Stimulated activated CD4-positive, alpha-beta T cell treated with anti-CD3 and anti-CD28 coated beads, Interleukin-12 subunit alpha, Interleukin-12 subunit beta, amount 100 ng/mL, for 4 hours (primary cell): ENCODE measurements at places on chromosomes 2 and 18.

DNA sequence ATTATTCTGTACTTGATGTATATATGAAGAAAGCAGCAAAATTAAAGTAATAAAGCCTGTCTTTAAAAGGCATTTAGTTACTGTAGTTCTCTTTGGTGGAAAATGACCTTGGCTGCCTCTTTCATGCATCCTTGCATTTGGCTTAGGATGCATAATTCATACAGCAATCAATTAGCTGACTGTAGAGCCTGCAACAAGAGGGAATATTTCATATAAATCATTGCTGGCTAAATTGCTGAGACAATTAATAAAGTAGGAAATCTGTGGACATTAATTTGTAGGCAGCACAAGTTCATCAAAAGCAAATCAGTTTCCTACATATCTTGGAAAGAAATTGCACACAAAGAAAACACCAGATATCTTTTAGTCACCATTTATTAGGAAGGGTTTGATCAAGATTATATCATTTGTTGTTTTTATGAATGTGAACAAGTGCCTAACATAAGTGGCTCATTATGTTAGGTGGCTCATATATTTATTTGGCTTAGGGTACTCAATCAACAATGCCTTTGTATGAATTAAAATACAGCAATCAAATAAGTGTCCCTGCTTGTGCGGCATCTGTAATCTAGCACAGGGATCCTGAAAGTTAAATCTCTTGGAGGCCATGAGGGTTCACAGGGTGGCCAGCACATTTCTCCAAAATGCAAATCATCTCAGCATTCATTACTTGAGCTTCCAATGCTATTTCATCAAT, 220.4 kb upstream of the SPOPL start:
- DNase-seq: no peak

GRCh38 chr2:169108099-169108884, 38.9 kb downstream of the DHRS9 start:
- no peak for DNase-seq

DNA sequence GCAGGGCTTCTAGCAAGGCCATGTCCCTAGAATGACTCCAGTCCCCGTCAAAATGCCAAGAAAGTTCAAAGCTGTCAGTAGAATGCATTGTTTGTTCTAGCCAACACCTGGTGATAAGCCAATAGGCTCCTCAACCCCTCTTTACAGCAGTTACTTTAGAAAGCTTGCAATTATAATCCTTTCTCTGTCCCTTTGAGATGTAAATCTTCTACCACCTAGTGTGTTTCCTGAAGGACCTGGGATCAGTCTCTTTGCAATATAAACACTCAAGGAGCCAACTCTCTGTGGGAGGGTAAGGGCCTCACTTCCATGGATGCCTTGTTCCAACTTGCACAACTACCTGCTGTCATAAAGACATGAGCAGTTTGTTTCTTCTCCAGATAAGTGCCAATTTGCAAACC, 301.8 kb downstream of the NBAS start:
- DNase-seq: no peak

- no peak for DNase-seq
Measured at GRCh38 chr2:101382442-101382841, 4.9 kb downstream of the CREG2 start.

DNA sequence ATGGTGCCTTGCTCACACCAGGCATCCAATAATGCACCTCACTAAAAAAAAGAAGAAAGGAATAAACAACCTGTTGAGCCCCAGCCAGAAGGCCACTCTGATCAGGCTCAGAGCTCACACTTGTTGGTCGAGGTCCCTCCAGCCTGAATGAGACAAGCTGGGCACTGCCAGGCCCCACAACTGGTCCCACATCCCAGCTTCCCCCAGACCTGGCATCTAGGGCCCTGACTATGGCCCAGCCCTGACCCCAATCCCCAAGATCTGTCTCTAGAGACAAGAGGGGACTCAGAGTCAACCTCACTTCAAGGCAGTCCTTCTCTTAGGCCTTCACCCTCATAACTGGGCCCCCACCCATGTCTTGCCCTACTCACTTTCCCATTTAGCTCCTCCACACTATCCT, 22.4 kb downstream of the TEX51 start:
- no peak for DNase-seq

- DNase-seq: no peak
Measured at GRCh38 chr2:165002638-165003037, 47.3 kb upstream of the SLC38A11 start.

DNA sequence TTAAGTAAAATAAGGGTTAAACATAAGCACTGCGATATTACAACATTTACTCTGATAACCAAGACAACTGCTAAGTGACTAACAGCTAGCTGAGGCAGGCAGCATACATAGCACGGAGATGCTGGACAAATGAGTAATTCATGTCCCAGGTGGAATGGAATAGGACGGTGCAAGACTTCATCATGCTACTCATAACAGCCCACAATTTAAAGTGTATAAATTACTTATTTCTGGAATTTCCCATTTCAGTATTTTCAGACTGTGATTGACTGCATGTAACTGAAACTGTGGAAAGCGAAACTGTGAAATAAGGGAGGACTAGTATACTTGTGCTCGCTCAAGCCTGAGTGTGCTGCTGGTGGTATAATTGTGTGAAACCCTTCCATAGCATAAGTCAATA, 12.9 kb downstream of the IER3IP1 start:
- DNase-seq: no peak

GRCh38 chr2:8477552-8478470, 204.0 kb upstream of the ID2 start:
- DNase-seq: no peak

GRCh38 chr18:40877096-40877495, 1077.9 kb upstream of the PIK3C3 start:
- DNase-seq: no peak

GRCh38 chr2:229426464-229426863, 155.4 kb upstream of the PID1 start:
- no peak for DNase-seq

DNA sequence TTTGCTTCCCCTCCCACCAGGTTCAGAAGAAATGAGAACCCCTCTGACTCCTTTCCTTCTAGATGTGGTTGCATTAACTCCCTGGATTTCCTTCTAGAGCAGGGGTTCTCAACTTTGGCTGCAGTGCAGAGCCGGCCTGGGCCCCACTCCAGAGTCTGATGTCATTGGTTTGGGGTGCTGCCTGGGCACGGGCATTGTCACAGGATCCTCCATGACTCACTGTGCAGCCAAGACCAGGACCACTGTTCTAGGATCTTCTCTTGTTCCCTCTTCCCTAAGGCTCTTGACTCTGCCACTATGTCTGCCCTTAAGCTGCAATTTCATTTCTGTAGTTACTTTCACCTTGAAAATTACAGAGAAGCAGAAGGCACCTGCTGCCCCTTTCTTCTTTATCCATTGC, 31.8 kb downstream of the TBC1D8 start:
- no peak for DNase-seq

- DNase-seq: no peak
Measured at GRCh38 chr2:23772684-23773083, 154.2 kb downstream of the ATAD2B start.

DNA sequence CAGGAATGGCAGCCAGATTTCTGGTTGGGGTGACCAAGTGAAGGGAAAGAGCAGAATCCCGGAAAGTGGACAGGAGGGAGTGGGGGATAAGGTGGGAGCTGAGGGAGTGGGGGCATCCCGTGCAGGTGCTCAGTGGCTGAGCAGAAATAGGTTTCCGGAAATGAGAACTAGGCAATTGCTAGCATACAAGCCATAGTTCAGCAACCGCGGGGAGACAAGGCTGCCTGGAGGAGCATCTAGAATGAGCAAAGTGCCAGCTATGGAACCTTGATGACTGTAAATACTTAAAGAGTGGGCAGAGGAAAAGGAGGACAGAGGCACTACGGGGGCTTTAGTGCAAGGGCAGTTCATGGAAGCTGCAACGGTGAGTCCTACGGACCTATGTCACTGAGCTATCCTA, 220.2 kb downstream of the BCL11A start:
- no peak for DNase-seq

- no peak for DNase-seq
Measured at GRCh38 chr18:26336572-26336971, 110.3 kb downstream of the TAF4B start.
